ENCODE measurements at places on chromosomes 5 and 9.

DNA sequence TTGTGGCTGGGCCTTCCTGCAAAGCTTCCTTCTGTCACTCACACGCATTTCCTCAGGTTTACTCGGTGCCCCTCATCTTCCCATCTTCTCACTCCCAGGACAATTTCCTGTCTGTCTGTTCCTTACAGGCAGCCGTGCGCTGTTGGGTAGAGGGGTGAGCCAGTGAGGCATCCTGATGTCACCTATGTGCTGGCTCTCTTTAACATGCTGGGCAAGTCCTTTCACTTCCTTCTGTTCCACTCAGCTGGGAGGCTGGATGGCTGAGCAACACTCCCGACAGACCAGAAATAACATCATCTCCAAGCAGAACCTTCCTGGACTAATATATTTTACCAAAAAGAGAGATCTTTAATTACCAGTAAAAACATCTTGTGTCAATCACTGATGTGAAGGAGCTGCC is 103.0 kb downstream of the HSD17B3 start:
- DNase-seq: no peak

- DNase-seq: no peak
These were observed 68.1 kb upstream of the ABL1 start for GRCh38 chr9:130766927-130767307.

DNA sequence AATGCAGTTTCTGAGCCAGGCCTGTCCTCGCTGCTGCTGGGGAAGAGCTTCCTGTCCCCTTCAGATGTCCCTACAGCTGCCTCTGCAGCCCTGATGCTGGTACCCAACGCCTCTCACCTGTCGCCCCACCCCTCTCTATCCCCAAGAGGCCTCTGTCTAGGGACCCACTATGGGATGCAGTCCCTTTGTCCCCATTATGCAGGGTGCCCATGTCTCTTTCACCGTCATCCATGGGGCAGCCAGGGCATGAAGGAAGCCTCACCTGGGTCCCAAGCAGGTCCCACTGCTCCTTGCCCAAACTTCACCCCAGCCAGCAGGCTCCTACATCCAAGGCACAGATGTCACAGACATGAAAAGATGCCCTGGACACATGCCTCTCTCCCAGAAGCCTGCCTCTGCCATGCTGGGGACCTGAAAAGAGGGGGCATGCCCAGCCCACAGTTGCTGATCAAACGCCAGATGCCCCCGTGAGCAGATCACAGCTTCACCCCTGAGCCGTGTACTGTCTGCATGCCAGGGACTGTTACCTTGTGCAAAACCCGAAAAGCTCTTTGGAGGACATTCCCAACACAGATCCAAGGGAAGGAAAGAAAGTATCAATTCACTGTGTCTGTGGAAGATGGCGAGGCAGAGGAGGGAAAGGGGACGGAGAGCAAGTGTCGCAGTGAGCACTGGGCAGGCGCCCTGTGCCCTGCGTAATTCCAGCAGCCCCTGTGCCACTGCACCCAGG is 81.0 kb downstream of the ADAMTS2 start:
- DNase-seq: no peak

DNA sequence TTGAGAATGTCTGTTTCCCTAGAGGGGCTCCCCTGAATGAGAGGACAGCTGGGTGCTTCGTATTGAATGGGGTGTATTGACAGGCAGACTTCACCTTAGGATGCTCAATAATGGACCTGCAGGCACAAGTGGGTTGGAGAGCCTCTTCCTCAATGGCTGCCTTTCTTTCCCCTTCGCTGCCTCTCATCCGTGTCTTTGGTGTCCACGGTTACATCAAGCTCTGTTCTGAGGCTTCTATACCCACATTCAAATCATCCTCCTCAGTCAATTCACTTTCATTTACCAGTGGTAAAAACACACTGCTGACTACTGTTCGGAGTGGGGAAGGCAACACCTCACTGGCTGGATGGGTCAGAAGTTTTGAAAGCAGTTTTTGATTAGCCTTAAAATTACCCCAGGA is 20.6 kb downstream of the LIX1 start:
- no peak for DNase-seq

DNA sequence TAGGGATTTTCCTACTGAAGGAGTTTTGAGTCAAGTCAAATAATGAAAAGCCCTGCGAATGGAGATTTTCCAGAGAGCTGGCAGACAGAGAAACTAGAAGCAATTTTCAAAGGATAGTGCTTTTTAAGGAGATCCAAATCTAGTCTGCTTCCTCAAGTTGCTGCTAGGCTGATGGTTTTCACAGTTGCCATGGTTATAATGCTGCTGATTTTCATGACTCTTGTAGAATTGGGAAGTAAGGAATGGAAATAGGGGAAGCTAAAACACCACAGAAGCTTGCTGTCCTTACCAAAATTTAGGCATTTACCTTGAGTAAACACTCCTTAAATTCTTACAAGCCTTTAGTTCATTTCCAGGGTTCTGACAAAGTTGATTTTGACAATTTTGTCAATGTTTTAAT is 30.1 kb upstream of the HAPLN1 start:
- no peak for DNase-seq

All from PC-9 (cell line).